ENCODE measurements at places on chromosomes 16 and 17.

DNA sequence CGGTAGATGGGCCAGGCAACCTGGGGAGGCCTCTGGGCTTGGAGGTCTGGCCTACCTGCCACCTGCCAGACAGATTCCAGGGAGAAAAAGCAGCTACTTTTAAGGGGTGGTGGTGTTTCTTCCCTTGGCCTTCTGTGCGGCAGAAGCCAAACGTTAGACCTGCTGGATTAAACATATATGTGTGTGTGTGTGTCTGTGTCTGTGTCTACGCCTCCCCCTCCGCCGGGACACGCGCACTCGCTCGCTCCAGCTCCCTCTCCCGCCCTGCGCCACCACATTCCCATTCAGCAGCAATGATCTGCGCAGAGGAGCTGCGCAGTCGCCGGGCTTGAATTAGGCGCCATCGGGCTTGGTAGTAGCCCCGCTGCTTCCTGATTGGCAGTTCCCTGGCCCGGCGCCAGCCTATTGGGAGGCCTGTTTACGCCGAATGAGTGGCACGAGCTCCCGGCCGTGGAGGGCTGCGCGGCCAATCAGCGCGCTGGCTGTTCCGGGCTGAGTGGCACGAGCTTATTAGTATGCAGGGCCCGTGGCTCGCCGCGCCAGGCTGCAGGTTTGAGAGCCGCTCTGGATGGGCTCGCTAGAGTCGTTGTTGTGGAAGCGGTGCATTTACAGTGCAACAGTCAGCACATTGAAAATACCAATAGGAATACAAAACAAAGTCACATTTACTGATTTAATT, at the start of gene BAHCC1:
Gene BAHCC1 (plus strand): TSS at position 537 of the 679 bp plus-strand sequence. CDS start 4,283 bp downstream, outside the sequence.
- peak; percentile 99 for DNase-seq

- no peak for DNase-seq
Observed at GRCh38 chr17:73324160-73324475, 12.3 kb upstream of the CDC42EP4 start.

- no peak for DNase-seq
Observed at GRCh38 chr16:79915761-79916160, 315.2 kb upstream of the MAF start.

GRCh38 chr16:27600381-27600780, 50.4 kb downstream of the KATNIP start:
- DNase-seq = no peak

DNA sequence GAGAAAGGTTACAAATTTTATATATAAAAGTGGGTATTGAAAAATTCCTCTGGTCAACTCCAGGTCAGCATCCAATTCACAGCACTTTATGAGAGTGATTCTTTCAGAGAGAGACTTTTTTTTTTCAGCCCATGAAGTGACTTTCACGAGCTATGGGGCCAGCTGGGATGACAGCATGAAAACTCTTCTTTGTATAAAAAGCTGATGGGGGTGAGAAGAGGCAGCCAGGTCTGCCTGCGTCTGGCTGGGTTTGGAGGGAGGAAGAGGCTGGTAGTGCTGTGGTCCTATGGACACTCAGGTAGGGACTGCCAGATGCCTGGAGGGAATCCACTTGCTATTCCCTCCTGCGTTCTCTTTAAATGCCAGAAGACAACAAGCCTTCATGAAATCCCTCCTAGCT, 250.6 kb downstream of the UTP18 start:
- DNase-seq = no peak

- no peak for DNase-seq
Observed at GRCh38 chr16:56222474-56222997, 31.2 kb downstream of the GNAO1 start.

DNA sequence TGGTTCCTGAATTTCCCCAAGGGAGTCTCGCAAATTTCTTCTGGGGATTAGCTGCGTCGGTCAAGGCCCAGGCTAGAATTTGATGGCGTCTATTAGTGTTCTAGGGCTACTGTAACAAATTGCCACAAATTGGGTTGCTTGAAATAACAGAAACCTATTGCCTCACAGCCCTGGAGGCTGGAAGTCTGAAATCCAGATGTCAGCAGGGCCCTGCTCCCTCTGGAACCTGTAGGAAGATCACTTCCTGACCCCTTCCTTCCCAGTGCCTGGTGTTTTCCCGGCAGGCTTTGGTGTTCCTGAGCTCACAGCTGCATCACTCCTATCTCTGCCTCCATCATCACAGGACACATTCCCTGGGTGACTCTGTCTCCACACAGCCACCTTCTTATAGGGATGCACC, 24.4 kb downstream of the DHRS7C start:
- DNase-seq = no peak

DNA sequence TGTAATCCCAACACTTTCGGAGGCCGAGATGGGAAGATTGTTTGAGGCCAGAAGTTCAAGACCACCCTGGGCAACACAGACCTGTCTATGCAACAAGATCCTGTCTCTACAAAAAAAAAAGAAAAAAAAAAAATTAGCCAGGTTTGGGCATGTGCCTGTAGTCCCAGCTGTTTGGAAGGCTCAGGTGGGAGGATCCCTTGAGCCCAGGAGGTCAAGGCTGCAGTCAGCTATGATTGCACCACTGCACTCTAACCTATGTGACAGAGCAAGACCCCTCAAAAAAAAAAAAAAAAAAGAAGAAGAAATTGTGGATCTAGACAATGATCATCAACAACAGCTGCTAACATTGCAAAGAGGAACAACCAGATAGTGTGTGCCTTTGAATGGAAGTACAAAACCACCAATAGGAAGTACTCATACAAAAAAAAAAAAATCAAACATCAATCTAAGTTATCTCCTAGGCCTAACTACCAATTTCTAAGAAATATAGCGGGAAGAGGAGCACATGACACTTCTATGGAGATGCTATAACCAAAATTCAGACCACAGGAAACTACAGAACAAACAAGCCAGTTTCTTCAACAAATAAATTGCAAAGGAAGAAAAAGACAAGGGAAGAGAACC, 258.7 kb downstream of the MRTFB start:
- DNase-seq = no peak

DNA sequence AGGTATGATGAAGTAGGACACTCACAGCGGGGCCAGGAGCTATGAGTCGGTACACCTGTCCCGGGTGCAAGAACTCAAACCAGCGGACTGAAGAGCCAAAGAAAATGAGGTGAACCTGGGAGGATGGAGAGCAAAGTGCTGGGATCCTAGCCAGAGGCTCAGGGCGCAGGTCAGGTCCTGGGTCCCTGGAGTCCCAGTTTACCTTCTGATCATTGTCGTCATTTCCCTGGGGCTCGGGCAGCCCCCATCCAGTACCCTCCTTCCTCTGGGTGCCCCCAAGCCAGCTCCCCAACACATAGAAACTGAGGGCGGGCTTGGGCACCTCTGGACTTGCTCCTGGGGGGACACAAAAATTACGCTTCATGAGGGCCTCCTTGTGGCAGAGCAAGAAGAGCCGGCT, 16.2 kb downstream of the CTC1 start:
- DNase-seq = no peak

DNA sequence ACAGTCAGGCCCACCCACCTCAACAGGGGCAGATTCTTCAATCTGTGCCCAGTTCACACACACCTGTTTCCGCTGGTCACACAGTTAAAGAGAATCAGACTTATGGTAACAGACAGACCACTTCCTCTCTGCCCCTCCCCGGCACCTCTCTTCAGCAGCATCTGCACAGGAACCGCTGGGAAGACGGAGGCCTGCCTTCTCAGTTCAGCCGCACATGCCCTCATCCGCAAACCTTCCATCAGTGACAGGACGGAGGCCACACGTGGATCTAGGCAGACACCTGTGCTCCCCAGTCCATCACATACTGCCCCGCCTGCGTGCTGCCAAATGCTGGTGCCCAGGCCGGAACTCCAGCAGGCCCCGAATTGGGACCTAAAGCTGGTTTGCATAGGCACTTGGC, 10.3 kb downstream of the PHB1 start:
- DNase-seq = no peak

- DNase-seq = no peak
Observed at GRCh38 chr16:24758373-24758772, 28.9 kb downstream of the TNRC6A start.

- no peak for DNase-seq
Observed at GRCh38 chr16:26344240-26344776, 652.5 kb downstream of the HS3ST4 start.

DNA sequence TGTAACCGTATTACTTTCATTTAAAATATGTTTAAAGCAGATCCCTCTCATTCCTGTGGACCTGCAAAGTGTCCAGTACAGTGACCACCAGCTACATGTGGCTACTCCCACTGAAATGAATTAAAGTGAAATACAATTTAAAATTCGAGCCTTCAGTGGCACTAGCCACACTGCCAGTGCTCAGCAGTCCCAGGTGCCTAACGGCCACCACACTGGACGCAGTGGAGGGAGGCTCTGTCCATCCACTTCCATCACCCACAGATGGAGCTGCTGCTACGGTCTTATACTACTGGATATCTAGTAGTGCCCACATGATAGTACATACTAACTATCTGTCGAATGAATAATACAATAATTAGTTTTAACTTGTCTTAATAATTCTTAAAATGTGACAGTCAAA, 2.3 kb upstream of the CBX2 start:
- DNase-seq = no peak

- peak; percentile 53 for DNase-seq
Observed at GRCh38 chr16:67928561-67929364, 2.9 kb downstream of the CTRL start.

- DNase-seq = peak; percentile 94
Observed at GRCh38 chr16:14632693-14633569, at the start of gene BFAR. Gene BFAR (plus strand): TSS chr16:14632951. CDS start chr16:14644347, 11,396 bp downstream.

- DNase-seq = no peak
Observed at GRCh38 chr16:7405166-7405565, 72.5 kb downstream of the RBFOX1 start.

DNA sequence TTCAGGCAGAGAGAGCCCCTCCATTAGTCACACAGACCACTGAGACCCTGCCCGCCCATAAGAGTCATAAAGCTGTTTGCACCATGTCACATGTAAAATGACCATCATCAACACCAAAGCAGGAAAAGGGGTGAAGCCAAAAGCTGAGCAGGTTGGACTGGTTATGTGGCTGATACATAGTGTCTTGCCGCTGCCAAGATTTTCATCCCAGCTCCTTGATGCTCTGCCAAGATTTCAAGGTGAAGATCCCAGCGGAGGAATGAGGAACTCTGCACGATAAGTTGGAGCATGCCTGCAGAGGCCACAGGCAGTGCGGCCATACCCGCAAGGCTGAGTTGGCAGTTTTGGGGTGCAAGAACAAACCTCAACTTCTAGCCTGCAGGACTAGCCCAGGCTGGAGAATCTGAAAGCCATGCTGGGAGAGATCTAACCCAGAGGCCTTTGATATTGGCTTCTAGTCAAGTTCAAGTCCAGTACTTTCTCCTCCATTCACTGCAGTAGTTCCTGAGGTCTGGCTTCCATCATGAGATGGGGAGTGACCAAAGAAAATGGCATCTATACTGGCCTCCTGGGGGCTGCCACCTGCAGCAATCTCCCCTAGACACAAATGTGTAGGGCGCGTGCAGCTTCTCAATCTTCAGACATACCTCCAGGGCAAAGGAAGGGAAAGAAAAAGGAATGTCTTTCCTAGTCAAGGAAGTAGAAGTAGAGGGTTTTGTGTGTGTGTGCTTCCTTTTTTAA, 79.7 kb upstream of the NOL11 start:
- no peak for DNase-seq

DNA sequence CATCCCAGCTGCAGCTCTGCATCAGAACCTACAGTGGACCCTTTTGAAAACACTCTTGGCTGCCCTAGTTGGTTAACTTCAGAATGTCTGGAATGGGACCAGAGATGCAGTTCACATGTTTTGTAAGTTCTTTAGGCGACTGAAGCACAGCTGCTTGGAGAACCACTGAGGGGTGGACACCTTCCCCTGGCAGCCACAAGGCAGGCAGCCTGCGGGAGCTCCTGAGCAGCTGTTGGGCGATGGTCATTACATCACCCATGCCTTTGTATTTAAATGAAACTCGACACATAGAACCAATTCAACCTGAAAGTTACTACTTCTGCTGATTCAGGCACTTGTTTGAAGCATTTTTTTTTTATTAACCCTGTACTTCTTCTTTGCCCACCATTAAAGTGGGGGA, 151.5 kb downstream of the LGALS9B start:
- no peak for DNase-seq

DNA sequence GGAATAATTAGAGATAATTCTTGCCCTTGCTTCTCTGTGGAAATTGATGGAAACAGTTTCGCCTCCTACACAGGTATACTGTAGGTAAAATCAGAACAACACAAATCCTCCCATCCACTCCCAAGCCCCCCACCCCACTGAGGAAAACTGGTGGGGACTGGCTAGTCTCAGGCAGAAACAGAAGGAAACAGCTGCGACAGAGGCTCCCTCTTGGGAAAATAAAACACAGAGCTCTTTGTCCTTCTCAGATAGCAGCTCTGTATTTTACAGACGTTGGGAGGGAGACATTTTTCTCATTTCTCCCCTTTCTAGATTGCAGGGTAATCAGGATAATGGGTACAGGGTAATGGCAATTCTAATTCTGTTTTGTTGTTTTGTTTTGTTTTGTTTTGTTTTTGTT, 1.1 kb downstream of the SLFN13 start:
- DNase-seq = no peak

GRCh38 chr17:42566883-42567573, at the start of gene MLX:
Gene MLX (plus strand): TSS chr17:42567100. CDS start chr17:42567125, 25 bp downstream.
- DNase-seq = peak; percentile 98

- DNase-seq = peak; percentile 44
Observed at GRCh38 chr16:3187798-3188674, at the start of gene OR1F1. Gene OR1F1 (plus strand): TSS chr16:3188204.

DNA sequence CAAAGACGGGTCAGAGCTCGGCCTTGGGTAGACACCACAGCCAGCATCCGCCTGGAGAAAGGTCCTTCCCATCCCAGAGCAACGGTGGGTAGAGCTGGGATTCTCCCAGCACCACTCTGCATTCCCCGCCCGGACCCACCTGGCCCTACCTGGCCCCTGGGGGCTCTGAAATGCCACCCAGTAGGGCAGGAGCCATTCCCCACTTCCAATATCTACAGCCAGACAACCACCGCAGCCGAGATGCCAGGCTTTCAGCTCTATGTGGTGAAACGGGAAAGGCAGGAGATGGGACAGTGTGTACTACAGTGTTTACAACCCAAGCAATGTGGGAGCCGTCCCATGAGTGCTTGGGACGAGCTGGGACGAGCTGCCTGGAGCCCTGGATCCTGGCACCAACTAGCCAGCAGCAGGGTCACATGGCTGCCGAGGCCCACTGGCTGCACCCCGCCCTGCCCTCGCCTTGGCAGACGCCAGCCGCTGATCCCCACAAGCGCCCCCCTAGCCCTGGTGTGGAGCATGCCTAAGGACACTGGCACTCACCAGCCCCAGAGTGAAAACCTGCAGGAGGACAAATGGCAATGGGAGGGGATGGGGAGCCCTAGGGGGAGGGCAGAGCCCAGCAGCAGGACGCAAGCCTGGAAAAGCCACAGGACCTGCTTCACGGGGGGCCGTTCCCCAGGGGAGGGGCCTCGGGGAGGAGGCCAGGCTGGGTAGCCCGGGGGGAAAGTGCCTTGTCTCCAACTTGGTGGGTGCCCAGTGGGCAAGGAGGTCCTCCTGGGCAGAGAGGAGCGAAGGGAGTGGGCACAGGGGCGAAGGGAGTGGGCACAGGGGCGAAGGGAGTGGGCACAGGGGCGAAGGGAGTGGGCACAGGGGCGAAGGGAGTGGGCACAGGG, 13.5 kb downstream of the TMC6 start:
- DNase-seq = no peak

GRCh38 chr16:49657736-49658465, 198.0 kb downstream of the ZNF423 start:
- no peak for DNase-seq

All from H54 (cell line).